NCI-H1436 (cell line): ENCODE measurements at places on chromosomes 7 and 10.

DNA sequence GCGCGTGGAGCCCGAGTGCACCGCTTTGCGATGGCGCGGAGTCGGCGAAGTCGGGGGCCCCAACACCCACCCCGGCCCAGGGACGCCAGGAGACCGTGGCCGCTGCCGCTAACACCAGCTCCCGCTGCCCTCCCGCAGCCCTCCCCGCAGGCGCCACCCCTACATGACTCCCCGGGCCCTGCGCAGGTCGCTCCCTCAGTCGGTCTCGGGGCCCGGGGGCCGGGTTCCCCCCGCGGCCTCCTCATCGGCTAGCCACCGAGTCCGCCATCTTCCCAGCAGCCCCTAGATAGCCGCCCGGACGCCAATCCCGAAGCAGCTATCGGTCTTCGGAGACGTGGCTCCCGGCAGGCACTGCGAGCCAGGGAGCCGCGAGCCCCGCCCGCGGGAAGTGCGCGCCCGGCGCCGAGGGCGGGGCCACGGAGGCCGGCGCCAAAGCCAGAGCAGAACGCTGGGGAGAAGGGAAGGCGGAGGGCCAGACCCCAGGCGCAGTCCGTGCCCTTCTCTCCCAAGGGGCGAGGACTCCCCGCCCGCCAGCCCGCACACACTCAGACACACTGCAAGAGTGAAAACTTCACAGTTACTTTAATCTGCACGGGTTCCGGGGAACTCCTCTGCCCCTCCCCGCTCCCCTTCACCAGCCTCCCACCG is at the start of gene FASTK:
FASTK (minus strand) TSS at position 288 of the 648 bp plus-strand sequence; CDS start at position 245, 43 bp downstream.
- peak; percentile 88 for DNase-seq

DNA sequence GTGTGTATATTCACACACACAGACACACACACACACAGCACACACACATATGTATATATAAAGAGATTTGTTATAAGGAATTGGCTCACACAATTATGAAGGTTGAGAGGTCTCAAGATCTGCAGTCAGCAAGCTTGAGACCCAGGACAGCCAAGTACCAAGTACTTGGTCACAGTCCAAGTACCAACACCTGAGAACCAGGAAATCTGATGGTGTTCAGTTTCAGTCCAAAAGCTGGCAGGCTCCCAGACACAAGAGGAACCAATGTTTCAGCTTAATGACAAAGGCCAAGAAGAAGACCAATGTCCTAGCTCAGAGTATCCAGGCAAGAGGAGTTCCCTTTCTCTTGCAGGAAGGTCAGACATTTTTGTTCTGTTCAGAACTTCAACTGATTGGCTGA is 780.2 kb downstream of the MAGI2 start:
- no peak for DNase-seq

DNA sequence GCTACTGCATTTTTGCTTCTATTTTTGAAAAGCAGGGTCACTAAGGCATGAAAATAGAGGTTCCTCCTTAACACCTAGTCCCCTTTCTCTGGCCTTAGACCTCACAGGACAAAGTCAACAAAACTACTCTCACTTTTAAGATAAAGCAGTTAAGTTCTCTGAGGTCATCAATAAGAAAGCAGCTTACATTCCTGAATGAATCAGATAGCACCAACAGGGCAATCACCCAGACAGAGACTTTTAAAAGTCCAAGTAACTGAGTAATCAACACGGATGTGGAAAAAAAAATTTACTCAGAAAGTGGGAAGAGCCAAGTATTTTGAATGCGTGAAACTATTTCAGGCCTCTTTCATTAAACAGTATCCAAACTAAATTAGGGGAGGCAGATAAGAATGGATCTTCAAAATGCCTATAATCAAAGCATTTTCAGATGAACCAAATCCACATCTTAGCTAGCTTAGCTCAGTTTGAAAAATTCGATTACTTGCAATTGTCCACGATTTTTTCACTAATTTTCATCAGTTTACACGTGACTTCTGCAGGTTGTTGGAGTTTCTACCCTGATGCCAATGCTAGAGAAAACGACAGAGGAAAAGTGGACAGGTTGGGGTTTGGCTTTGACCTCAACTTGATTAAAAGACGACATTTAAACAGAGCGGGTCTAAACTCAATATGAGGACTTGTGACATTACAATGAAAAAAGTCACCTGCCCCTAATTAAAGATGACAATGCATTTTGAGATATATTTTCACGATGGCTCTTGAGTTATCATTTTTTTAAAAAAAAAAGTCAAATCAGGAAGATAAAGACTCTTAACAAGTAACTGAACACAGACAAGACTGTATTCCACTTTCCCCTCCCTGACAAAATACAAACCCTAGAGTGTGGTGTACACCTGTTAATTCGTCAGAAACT is 1.6 kb downstream of the BEND7 start:
- no peak for DNase-seq

DNA sequence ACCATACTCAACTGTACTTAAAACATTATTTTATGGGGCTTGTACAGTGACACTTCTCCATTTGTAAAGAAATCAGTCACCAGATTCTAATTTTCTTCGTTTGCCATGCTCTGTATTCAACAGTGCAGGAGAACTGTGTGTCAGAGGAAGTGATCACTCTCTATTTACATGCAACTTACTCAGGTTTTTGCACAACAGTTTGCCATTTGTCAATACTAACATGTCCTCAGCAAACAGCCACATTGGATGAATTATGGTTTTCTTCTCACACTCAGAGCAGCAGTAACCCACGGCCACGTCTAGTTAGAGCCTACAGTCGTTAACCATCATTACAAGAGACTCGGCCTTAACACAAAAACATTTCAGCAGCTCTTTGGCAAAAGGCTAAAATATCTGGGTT is 69.2 kb upstream of the SP4 start:
- DNase-seq, result no peak

GRCh38 chr7:103123529-103123928 is 25.4 kb downstream of the NAPEPLD start:
- no peak for DNase-seq

- no peak for DNase-seq
Observed at GRCh38 chr10:12679636-12680035, 321.9 kb downstream of the CCDC3 start.

GRCh38 chr10:79206300-79207095 is 137.7 kb downstream of the ZMIZ1 start:
- no peak for DNase-seq
